EH (cell line): ENCODE measurements at places on chromosomes 7 and 10.

GRCh38 chr7:33108554-33109004, 625 bp downstream of the RP9 start:
- DNase-seq = no peak

DNA sequence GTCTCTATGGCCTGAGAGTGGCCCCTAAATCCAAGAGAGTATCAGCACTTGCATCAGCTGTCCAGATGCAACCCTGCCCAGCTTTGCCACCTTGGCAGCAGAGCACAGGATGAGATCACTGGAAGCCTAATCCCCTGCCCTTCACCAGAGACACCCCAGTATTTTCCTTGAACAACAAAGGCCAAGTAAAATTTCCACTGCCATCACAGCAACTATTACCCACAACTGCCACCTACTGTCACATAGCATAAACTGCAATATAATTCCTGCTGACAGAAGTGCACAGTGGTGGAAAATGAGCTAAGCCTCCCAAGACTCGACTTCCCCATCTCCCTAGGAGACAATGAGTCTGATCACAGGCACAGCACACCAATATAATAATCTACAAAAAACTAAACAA, 462.8 kb upstream of the ZWINT start:
- no peak for DNase-seq

DNA sequence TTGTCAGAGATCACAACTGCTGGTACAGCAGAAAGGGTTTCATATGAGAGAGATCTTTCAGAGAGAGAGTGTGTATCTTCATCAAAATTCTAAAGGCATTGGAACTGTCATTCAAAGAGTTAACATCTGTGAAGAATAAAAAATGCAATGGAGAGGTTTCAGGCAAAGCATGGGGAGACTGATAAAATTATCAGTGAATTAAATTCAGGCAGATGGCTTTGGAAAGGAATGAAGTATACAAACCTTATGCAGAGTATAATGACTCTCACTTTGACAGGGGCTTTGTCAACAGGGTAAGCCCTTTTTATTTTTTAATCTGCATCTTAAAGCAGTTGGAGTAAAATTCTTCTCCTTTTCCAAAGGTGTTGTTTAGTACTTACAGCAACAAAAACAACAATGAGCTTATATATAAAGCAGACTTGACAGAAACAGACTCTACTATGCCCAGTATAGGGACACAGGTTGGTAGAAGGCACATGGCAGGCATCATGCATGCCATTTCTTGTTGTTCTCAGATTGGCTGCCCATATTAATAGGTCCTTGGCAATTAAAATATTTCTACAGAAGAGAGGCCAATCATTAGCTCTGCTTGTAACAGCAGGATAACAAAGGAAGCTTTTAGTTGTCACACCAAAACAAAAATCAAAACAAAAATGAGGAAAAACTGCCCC, 54.9 kb upstream of the NXPH1 start:
- no peak for DNase-seq

GRCh38 chr7:96284835-96285234, 37.1 kb downstream of the SLC25A13 start:
- DNase-seq = no peak

- DNase-seq = peak; percentile 44
These were observed 537 bp downstream of the SH3PXD2A start for GRCh38 chr10:103854686-103855391.

DNA sequence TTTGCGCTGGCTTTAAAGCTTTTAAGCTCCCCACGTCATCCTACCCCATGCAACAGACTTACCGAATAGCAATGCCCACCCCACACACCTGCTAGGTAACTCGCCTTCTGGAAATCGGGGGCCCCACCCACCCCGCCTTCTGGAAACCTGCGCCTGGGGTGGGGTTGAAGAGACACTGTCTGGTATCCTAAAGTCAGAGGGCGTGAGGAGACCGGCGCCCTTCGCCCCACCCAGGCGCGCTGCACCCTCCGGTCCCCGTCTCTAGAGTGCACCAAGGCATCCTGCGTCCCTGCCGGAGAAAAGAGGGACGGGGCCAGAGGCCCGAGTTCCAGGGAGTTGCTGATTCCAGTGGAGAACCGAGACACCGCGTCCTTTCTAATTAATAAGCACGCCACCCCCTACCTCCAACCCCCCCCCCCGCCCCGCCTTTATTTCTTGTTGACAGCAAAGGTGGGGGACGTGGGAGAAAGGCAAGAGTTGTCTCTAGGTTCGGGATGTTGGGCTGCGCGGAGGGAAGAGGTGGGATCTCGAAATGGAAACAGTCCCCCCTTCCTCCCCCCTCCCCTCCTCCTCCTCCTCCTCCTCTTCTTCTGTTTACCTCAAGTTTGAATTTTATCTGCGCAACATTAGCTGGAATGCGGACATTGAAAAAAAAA, 220.9 kb upstream of the MKLN1 start:
- peak; percentile 46 for DNase-seq

DNA sequence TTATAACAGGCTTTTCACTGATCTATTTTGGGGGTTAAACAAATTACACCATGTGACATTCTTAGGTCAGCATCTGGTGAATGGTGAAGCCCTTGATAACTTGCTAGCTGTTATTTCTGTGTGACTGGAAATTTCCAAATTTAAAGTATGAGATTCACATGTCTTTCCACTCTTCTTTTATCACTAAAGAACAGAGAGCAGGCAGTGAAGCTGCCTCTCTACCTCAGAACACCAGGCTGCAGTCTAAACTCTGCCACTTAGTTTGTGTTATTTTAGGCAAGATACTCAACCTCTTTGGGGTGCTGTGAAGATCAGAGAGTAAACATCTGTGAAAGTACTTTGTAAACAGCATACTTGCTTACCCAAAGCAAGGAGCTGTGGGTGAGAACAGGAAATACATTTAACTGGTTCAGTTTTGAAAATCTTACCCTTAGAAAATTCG, 15.5 kb upstream of the SP4 start:
- no peak for DNase-seq

GRCh38 chr7:92794831-92795230, 41.5 kb downstream of the CDK6 start:
- DNase-seq = peak; percentile 32

GRCh38 chr10:24851629-24852028, 100.8 kb downstream of the PRTFDC1 start:
- peak; percentile 27 for DNase-seq

GRCh38 chr7:98284335-98285036, 3.0 kb downstream of the BRI3 start:
- DNase-seq = peak; percentile 98
